Choroid plexus epithelial cell (primary cell): ENCODE measurements at places on chromosomes 13 and 19.

DNA sequence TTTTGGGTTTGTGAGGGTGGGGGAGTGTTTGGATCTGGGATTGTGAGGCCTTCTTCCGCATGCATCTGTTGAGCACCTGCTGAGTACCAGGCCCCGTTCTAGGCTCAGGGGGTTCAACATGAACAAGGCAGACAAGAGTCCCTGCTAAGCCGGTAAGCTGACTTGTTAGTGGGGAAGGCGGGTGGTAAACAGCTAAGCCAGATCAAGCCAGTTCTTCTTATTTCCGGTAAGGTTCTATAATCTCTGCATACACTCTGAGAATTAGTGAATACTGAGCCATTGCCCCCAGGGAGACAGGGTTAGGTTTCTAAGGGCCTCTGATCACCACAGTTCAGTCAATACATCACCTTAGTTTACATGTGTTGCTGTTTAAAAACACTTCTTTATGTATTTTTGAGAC lies 9.9 kb upstream of the EHD2 start:
- DNase-seq = no peak

GRCh38 chr19:31421856-31422255 lies 72.6 kb upstream of the TSHZ3 start:
- DNase-seq = no peak

DNA sequence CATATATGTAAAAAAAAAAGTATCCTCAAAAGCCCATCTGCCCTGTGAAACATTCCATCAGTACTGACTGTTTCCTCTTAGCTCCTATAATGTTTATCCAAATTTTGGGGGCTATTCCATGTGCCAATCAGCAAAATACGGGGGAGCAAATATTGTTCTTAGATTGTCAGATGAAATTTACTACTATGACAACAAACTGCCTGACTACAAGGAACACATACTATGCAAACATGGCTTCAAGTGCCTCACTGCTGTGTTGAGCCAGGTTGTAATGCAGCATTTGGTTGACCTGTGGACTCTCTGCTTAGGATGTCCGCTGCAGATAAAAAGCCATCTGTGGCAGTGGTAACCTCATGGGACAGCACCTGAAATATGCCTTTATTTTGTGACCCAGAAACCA lies 98.2 kb upstream of the SCEL start:
- DNase-seq = no peak

- DNase-seq = no peak
Measured at GRCh38 chr19:2429917-2430535, 2.6 kb upstream of the TIMM13 start.

DNA sequence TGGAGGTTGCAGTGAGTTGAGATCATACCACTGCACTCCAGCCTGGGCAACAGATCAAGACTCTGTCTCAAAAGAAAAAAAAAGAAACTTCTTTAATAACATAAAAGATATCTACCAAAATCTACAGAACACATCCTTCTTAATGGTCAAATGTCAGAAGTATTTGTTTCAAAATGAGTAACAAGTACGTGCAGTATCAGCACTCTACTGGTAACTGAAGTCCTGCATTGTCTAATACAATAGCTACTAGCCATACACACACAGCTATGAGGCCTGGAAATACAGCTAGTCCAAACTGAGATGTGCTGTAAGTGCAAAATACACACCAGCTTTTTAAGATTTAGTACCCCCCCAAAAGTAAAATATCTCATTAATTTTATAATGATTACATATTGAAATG lies 88.1 kb downstream of the TSC22D1 start:
- DNase-seq = no peak

DNA sequence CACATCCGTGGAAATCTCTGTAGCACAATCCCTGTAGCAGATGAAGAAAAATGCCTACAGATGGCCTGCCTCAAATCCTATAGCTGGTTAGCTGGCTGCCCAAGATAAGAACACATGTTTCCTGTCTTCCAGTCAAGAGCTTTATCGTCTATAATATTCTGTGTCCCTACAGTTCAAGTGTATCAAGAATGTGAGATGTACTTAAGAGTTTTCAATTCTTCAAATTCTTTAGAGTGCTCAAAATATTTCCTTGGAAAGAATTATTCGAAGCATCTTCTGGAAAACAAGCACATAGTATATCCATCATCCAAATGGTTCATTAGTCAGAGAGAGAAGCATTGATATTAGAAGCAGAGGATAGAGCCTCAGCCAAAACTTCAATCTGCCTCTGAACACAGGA lies 239.8 kb downstream of the COG6 start:
- peak; percentile 66 for DNase-seq

DNA sequence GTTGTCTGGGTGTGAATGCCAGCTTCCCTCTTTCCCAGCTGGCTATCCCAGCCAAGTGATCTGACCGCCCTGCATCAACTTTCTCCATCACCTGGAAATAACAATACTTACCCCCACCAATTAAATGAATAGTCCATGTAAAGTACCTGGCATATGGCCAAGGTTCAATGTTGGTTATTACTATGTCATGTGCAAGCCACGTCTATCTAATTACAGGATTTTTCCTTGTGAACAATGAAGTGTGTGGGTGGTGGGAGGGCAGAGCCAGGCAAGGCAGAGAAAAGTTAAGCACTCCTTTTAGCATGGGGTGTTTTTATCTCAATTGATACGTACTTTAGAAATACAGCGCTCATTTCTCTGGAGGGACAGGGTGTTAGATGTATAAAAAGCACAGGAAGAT lies 121.1 kb downstream of the NHLRC3 start:
- DNase-seq = no peak

GRCh38 chr13:50616101-50616500 lies 227.4 kb downstream of the DLEU7 start:
- peak; percentile 68 for DNase-seq

- DNase-seq = no peak
Measured at GRCh38 chr13:51873117-51873798, 11.5 kb downstream of the CCDC70 start.

DNA sequence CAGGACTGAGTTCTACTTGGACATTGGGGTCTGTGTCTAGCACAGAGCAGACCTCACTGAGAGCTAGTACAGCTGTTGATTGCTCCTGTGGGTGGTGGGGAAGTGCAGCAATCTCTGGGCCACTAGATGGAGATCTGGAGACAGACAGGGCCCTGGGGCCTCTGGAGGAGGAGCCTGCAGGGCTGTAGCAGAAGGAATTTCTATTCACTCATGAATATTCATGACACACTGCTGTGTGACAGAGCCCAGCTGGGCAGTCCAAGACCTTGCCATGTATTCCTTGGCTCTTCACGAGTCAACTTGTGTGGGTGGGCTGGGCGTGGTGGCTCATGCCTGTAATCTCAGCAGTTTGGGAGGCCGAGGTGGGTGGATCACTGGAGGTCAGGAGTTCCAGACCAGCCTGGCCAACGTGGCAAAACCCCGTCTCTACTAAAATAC lies 37.5 kb downstream of the SUGP2 start:
- peak; percentile 94 for DNase-seq

GRCh38 chr13:110354715-110355473 lies 47.8 kb downstream of the COL4A2 start:
- no peak for DNase-seq

- DNase-seq = no peak
Measured at GRCh38 chr13:40146611-40147117, 491.2 kb downstream of the COG6 start.

DNA sequence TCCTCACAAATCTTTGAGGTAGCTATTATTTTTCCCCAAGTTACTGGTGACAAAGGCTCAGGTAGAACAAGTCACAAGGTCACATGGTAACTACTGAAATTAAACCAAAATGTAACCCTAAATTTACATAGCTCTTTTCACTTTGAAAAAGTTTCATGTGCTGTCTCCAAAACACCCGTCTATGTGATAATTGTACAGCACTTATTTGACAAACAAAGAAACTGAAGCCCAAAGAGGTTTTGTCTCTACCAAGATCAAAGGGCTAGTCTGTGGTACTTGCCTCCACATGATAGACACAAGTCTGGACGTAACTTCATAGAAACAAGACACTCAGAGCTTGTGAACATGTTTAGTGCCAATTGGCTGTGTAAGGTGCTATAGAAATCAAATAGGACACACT lies 108.3 kb downstream of the SACS start:
- no peak for DNase-seq

DNA sequence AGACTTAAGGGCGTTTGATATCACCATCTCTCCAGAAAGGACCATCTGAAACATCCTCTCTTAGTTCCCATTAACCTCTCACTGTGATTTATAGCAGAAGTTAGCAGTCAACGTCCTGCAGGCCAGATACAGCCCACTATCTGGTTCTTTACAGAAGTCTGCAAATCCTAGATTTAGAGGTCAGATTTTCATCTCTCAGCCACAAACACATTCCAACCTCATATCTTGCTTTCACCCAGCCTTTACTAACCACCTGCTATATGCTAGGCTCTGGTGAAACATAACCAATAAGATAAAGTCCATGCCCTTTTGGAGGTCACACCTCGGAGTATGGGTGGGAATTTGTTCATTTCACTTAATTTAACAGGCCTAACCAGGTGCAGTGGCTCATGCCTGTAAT lies 76.8 kb upstream of the CACNA1A start:
- DNase-seq = no peak

DNA sequence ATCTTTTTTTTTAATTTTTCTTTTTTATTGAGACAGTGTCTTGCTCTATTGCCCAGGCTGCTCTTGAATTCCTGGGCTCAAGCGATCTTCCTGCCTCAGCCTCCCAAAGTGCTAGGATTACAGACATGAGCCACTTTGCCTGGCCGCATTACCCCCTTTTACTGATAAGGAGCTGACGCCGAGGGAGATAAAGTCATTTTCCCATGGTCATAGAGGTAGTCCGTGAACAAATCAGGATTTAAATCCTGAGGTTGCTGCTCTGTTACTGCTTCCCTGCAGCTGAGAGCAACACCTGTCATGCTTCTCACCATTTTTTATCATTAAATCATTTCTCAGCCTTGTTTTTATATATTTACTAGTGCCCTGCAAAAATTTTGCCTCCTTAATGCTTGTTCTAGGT lies 7.4 kb downstream of the CYSLTR2 start:
- no peak for DNase-seq

- no peak for DNase-seq
Measured at GRCh38 chr19:5804516-5805461, at the start of gene NRTN. Gene NRTN (plus strand): TSS chr19:5805067. CDS start chr19:5824166, 19,099 bp downstream.

DNA sequence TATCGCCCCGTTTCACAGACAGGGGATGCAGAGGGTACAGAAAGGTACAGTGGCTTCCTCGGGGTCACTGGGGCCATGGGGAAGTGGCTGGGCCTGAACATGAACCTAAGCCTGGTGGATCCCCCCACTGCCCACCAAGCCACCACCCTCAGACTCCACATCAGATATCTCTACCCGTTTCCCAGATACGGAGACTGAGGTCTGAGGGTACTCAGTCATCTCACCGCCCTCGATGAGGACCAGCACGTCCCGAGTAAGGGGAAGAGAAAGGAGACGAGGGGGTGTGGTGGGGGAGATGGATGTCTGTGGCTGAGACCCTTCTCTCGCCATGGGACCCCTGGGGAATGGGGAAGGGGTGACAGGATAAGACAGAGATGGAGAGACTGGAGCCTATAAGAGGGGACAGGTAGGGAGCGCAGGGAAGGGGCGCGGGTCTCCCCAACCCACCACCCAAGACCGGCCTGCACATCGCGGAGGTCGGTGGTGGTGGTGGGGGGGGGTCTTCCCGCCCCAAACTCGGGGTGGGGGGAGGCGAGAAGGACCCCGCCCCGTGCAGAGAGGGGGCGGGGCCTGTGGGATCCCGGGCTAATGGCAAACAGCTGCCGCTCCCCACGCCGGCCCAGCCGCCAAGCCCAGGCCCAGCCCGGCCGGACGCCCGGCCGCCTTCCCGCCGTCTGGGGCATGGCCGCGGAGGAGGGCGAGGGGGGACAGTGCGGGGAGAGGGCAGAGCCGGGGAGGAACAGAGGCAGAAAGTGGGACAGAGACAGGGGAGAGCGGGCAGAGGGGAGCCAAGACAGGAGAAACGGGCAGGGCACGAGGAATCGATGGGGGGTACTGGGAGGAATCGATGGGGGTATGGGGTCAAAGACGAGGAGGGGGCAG lies 698 bp downstream of the KANK2 start:
- peak; percentile 34 for DNase-seq

GRCh38 chr19:42498169-42498757 lies 30.0 kb downstream of the CEACAM1 start:
- DNase-seq = no peak

DNA sequence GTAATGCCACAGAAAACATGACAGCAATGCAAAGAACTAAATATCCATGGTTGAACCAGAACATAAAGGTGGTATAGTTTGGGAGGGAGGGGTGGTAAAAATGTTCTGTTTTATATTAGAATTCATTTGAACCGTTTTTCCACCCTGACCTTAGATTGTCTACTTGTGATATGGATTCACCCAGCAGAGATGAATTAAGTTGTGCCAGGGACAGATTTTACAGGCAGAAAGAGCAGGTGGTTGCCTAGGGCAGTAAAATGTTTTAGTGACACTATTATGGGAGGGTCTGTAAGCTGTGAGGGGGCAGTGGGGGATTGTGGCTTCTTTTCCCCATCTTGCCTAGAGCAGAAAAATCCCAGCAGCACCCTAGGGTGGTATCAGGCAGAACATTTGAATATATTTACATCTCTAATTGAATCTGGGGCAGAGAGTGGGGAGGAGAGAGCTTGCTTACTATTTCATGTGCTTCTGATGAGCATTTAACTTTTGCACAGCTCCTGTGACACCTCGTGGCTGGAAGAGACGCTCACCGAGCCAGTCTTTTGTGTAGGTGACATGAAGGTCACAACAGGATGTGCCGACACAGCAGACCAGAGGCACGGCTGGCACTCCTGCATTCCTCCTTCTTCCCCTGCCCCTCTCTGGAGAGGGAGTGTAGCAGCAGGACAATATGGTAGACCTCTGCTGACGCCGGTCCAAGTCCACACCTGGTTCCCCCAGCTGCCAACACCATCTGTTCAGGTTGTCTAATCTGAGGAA lies 452.3 kb downstream of the IRS2 start:
- no peak for DNase-seq

DNA sequence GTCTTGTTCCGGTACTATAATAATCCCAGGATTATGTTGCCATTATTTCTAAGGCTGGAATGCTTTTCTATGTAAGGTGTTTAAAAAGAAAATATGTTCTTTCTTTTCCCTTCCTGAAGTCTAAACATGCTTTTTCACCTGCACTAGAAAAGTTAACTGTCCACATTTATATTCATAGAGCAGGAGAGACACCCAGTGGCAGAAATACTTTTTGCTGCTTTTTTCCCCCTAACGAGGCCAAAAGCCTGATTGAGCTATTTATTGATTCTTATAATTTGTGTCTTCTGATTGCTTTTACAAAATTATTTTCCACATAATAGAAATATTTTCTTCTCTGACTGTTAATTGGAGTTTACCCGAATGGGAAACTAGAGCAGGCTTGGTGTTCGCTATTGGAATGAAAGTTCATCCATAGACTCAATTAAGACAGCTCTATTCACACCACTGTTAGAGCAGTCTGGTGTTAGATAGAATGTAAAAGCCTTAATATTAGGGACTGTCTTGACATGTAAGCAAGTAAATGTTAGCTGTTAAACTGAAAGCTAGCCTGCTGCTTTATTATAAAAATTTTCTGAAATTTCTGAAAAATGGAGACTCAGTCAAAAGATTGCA lies 15.8 kb downstream of the GPR180 start:
- DNase-seq = peak; percentile 48
